CD4-positive, alpha-beta memory T cell (primary cell): ENCODE measurements at places on chromosomes 11 and 22. TPM values are rescaled to one million over a fixed set of nuclear protein-coding genes. Genes with fewer than 3 reads are reported as not detected.
A peak's percentile ranks its signal among the peaks of the same experiment; 100 is the strongest.

- H3K27ac ChIP-seq = no peak overlapping the region
- no peak for DNase-seq
- H3K4me1 ChIP-seq = no peaks in the 10 kb centered on the region
- no peaks in the 10 kb centered on the region for H3K36me3 ChIP-seq
- H3K4me3 ChIP-seq = no peak overlapping the region
- no peaks in the 10 kb centered on the region for H3K27me3 ChIP-seq
Measured at GRCh38 chr11:93028960-93029522, 59.6 kb downstream of the MTNR1B start.

DNA sequence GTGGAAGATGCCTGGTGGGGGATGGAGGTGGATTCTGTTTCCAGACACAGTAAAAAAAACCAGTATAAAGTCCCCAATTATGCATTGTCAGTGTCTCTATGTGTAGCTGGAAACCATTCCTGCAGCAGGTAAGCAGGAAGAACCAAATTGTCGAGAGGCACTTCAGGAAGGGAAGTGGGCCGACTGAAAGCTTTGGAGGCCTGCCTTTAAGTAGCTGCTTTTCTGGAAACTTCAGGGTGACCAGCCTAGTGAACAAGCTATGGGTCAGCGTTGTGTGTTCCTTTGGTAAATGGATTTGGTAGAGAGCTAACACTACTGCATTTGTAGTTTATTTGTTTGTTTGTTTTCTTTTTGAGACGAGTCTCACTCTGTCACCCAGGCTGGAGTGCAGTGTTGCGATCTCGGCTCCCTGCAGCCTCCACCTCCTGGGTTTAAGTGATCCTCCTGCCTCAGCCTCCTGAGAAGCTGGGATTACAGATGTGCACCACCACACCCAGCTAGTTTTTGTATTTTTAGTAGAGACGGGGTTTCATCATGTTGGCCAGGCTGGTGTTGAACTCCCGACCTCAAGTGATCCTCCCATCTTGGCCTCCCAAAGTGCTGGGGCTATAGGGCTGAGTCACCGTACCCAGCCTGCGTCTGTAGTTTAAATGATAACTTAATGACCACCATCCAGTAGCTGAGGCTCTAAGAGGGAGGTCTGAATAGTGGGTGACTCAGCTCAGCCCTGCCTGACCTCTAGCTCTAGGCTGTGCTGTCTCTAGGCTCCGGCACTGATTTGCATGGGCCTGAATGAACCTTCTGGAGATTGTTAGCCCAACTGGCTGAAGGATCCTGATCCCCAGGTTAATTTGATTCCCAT, 12.8 kb downstream of the PTPRJ start:
- no peak overlapping the region for H3K4me3 ChIP-seq
- DNase-seq = no peak
- no peaks in the 10 kb centered on the region for H3K27me3 ChIP-seq

DNA sequence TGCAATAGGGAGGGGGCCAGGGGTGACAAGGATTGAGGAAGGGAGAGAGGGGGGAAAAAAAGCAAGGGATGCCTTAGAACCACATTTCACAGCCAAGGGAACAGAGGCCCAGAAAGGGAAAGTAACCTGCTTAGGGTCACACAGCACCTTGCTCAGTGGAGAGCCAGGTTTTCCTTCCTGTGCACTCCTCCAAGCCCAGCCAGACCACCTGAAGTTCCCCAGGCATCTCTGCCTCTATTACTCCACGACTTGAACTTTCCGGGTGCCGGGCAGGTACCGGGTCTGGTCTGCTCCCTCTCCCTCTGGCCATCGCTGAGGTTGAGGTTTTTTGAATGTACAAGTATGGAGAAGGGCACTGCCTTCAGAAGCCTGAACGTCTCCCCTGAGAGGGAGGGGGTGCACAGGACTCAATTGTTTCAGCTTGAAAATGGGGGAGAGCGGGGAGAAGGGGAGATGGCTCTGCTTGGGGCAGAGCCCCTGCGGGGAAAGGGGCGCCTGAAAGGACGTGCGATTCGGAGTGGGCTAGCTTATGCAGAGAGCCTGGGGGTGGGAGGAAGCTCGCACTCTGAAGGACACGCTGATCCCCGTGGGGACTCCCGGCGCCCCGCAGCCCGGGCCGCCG, 516 bp upstream of the SERPINH1 start:
- DNase-seq = no peak
- peaks cover 20% of the 10 kb centered on the region for H3K4me1 ChIP-seq
- H3K4me3 ChIP-seq = peak overlapping the region; percentile 96
- H3K27ac ChIP-seq = peak overlapping the region; percentile 71

KCNQ1OT1 gene
- 0.10 TPM for polyA plus RNA-seq

LRRC75B gene
- polyA plus RNA-seq = not detected

TREH gene
- polyA plus RNA-seq = not detected
